Stimulated activated CD4-positive, alpha-beta T cell treated with anti-CD3 and anti-CD28 coated beads, Interleukin-4, amount 100 ng/mL, for 4 hours (primary cell): ENCODE measurements at places on chromosomes 6 and 20.

DNA sequence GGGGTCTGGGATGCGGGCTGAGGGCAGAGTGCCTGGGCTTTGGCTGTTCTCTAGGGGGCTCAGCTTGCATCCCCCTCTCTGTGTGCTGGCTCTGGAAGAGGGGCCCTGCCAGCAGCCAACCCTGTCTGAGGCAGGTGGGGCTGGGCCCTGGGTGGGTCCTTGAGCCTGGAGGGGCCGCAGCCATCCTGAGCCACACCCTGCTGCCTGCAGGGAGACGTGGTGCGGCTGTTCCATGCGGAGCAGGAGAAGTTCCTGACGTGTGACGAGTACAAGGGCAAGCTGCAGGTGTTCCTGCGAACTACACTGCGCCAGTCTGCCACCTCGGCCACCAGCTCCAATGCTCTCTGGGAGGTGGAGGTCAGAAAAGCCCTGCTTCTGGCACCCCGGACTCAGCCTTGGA is 41.2 kb downstream of the ITPR3 start:
- no peak for DNase-seq

- no peak for DNase-seq
These were observed 25.5 kb downstream of the DDO start for GRCh38 chr6:110389689-110390382.

DNA sequence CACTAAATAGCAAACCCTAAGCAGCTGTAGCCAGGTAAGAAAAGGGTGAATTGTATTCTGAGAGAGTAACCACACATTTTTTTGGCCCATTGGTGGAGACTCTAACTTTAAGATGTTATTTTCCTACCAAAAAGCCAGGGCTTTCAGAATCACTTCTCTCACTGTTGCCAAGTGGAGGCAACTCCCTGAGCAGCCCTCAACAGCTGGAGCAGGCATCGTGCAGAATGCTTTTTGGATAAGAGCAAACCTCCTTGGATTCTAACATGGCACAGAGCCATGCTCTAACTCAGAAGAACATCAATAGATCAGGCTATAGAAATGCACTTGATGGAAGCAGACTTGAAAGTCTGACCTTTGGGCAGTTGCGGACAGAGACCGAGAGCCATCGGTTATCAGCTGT is 722.2 kb upstream of the CHD6 start:
- no peak for DNase-seq

- peak; percentile 67 for DNase-seq
These were observed 49.4 kb downstream of the TMEM242 start for GRCh38 chr6:157273756-157274470.

DNA sequence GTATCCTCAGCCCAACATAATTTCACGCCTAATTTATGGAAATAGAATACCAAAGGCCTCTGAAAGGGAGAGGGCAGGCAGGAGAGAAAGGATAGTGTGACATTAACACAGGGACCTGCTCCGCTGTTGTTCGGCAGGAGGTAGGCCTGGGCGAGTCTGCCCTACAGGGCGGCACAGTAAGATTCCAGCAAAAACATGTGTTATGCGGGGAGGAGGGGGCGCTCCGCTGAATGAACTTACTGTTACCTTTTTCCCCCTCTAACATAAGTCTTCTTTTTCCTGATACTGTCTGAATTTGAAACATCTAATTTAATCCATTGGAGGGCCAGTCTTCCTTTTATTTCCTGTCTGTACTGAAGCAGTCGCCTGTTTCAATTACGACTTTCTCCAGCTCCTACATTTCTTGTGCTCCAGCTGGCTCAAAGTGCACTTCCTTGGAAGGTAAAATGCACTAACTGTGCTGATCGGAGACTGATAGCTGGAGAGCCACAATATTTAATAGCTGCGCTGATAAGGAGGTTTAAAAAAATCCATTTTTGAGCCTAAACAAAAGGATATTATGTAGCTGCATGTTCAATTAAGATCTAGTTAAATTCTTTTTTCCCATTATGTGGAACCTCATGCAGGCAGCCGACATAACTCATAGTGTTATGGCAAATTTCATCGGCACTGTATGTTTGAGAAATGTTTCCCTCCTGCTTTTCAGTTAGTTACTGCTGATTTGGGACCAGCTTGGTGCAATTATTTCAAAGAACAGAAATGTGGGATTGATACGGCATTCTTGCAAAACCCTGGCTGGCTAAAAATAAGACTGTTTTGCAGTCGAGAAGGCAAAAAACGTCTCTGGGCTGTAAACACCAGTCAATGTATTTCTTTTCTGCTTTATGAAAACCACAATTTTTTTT is 193.0 kb downstream of the FOXC1 start:
- no peak for DNase-seq

DNA sequence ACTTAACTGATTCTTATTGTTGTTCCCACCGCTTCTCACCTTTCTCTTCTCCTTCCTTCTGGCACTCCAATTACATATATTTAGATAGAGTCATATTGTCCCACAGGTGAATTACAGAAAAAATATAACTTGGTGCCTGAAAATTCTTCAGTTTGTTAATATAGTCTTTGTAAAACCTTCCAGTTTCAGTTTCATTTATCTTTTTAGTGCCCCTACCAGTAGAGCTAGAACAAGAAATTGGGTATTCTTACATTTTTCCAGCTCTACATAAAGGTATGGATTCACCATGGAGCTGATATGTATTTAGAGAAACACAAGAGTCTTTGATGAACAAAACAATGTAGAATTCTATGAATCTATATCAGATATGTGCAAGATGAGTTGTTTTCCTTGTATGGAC is 10.7 kb downstream of the MANEA start:
- no peak for DNase-seq

DNA sequence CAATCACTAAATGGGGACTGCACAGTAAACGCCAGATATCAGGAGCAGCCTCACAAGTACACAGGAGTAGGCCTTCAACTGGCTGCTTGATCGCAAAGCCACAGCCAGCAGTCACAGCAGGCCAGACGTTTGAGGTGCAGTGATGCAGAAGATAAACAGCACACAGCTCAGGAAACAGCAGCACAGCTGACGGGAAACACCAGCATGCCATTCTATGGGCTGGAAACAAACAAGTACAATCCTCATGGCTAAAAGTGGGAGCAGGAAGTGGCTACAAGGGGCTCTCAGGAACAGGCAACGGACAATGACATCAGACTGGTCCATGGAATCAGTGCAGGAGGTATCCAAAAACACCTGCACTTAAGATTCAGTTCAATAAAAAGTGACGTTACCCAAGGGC is 111.0 kb downstream of the DTNBP1 start:
- no peak for DNase-seq

DNA sequence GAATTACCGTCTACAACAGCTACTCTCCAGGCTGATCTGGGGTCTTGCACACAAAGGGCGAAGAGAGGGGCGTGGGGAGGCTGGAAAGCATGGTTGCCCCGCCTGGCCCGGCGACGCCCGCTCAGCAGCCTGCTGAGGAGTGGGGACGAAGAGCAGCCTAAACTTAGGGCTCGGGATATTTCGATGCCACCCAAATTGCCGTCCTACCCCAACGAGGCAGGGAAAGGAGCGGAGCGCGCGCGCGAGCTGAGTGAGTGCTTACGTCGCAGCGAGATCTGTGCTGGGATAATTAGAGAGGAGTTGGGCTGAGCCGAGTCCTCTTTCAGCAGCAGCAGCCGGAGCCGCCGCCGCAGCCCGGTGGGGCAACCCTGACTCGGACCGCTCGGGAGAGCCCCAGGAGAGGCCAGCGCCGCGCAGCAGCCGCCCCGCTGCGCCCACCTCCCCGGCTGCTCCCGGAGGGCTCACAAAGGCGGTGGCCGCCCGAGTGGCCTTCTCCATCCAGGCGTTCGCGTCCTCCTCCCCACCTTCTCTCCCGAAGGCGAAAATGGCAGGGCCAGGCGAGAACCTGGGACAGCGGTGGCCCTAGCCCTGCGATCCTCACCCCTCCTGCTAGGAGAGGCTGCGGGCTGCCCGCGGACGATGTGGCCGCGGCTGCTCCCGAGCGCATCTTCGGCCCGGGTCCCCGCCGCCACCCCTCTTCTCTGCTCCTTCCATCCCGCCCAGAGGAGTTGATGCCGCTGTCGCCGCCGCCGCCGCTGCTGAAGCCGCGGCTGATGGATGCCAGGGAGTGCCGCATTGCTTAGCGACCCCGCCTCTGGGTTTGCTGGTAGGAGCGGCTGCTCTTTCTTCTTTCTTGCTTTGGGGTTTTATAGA is at the start of gene CLVS2:
Gene CLVS2, plus strand, starts transcription at position 315 of the 873 bp plus-strand sequence. CDS start 1,543 bp downstream, outside the sequence.
- DNase-seq: no peak

GRCh38 chr20:37544386-37544785 is 16.7 kb upstream of the BLCAP start:
- no peak for DNase-seq

- no peak for DNase-seq
These were observed 297.9 kb upstream of the SOX4 start for GRCh38 chr6:21295506-21296240.

GRCh38 chr6:154624038-154624599 is 109.1 kb upstream of the SCAF8 start:
- DNase-seq: no peak

GRCh38 chr6:137811121-137811915 is 55.7 kb upstream of the TNFAIP3 start:
- DNase-seq: peak; percentile 87

- DNase-seq: no peak
These were observed 68.4 kb upstream of the SMLR1 start for GRCh38 chr6:130758813-130759212.

DNA sequence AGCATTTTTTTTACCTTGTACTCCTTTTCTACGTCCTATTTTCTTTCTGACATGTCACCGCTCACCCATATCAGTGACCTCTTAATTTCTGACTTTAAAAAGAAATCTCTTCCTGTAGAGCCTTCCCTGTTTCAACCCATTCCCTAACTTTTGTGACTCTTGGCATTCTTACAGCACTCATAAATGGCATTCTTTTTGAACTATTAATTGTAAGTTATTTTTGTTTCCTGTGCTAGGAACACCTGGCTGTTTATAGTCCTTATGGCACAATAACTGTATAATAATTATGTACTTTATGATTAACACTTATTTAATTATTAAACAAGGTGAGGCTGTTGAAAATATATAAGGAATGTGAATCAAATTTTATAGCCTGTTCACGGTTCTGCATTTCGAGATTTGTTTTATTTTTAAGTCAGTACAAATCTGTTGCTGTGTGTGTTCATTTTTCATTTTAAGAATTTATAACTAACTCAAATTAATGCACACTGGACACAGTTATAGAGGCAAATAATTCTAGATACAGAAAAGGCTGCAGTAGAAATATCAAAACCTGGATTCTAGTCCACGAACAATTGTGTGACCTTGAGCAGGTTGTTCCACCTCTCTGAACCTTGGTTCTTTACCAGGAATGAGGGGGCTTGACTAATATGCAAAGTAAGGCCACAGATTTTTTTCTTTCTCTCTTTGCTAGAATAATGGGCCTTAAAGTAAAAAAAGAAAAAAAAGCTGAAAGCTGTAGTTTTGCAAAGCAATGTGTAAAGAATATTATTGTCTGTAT is 1.5 kb downstream of the KIZ start:
- DNase-seq: no peak

DNA sequence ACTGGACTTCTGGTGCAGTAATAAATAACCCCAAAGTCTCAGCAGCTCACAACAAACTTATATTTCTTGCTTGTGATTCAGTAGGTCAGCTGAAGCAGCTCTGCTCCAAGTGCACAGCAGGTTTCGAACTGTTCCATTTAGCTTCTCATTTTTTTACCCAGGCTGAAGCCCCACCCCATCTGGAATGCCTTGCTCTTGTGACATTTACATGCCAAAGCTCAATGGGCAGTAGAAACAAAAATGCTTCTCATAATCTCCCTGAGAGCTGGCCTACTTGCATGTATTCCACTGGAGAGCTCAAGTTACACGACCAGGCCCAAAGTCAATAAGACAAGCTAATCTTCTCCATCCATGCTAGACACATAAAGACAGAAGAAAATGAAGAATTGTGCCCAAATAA is 165.2 kb downstream of the HAO1 start:
- no peak for DNase-seq

DNA sequence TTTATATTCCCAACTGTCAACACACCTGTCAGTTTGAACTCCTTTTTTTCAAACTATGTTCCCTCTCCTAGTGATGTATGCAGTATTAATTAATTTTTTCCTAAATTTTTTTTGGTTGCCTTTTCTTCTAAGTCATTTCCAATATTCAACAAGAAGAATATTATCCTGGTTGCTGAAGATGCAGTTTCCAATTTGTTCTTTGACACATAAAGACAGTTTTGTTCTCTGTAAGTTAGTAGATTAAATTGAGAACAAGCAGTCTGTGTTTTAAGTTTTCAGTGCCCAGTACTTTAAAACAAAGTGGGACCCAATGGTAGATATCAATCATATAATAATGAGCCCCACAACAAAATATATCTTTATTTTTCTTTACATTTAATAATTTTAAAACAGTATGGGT is 47.3 kb downstream of the GJA1 start:
- no peak for DNase-seq
